ENCODE measurements at places on chromosomes 7 and 10.

DNA sequence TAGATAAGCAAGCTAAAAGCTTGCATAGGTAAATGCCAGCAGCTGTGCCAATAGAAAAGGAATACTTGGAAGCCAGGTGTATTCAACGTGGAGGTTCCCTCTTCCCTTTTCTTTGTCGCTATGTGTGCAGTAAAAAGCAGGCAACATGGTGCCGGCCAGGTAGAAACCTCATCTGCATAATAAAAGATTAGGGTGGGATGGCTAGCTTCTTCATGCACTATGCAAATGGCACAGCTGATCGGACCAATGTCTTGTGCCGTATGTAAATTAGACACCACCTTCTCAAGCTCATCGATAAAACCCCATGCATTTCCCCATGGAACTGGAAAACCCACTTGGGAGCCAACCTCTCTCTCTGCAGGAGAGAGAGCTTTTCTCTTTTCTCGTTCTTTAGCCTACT is 150.9 kb upstream of the FOXK1 start:
- no peak for DNase-seq

DNA sequence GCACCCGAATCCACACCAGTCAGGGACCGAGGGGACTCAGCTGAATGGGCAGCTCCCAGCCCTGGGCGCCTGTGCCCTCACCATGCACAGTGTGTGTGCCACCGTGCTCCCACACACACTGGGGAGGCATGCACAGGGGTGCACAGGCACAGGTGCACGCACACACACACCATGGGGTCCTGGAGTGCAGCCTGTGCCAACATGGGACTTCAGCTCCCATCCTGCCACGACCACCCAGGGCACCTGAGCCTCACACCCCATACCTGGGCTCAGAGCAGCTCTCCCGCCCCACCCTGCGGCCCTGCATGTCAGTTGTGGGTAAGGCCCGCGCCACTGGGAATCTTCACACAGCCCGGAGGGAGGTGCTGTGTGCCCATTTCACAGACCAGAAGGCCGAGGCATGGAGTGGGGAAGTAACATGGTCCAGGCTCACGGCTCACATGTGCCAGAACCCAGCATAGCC is 8.0 kb downstream of the ELFN1 start:
- DNase-seq: peak; percentile 25

DNA sequence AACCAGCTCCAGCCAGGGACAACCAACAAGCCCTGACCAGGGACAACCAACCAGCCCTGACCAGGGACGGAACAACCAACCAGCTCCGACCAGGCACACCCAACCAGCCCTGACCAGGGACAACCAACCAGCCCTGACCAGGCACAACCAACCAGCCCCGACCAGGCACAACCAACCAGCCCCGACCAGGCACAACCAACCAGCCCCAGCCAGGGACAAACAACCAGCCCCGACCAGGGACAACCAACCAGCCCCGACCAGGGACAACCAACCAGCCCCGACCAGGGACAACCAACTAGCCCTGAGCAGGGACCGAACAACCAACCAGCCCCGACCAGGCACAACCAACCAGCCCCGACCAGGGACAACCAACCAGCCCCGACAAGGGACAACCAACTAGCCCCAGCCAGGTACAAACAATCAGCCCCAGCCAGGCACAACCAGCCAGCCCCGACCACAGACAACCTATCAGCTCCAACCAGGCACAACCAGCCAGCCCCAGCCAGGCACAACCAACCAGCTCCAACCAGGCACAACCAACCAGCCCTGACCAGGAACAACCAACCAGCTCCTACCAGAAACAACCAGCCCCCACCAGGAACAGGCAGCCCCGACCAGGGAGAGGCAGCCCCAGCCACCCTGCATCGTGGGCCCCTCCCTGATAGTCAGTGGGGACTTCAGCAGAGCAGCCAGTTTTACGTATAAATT is 56.4 kb downstream of the PROSER2 start:
- DNase-seq: no peak

DNA sequence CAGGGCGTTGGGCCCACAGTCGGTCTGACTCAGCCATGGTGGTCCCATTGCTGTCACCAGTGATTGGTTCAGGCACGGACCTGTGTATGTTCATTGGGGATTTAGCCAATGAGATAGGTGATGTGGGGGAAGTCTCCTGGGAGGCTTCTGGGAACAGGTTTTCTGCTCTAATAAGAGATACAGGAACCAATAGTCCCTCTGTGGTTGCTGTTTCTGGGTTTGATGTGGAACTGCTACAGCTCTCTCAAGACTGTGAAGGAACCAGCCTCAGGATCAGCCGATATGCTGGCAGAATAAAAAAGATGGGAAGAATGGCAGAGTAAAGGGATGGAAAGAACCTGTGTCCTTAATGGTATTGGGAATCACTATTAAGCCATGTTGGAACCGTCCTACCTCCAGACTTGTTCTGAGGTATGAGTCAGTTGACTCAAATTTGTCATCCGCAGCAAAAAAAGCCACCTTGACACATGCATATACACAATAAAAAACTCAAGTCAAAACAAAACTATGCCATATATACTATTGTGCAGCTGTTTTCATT is 70.6 kb downstream of the MCMBP start:
- no peak for DNase-seq

- DNase-seq: no peak
Observed at GRCh38 chr7:80136261-80137055, 1.8 kb downstream of the GNAI1 start.

DNA sequence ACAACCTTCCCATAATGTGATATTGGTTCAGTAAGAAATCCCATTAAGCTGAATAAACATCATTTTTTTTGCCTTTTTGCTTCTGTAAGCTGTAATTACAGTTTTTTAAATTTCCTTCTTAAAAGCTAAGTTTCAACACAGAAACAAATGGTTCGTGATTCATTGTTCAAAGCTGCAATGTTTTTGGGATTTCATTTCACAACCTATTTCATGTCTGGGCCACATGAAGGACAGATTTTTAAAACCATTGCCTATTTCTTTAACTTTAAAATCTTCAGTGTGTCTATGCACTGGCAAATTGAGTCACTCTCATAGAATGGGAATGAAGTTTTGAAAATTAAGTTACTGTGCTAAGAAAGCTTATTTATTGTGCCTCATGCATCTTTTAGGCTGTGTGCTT is 66.9 kb downstream of the TFPI2 start:
- DNase-seq: no peak

Measured in Peyer's patch (tissue), 4 donors.